ENCODE measurements at places on chromosomes 2 and 18. TPM values are rescaled to one million over a fixed set of nuclear protein-coding genes. Genes with fewer than 3 reads are reported as not detected.

Gene IRS1
- not detected for polyA plus RNA-seq

DNA sequence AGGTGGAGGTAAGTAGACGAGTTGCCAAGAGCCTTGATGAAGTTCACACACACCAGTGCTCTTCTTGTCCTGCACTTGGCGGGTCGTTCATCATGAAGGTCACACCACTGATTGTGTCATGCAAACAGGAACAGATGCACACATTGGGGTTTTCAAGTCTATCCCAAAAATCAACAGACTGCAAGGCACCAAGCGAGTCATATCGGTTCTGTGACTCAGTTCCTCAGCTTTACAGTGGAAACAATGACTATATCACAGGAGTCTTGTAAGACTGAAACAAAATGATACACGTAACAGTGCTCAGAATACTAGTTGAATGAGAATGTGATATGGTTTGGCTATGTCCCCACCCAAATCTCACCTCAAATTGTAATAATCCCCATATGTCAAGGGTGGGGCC is 526.9 kb upstream of the ID2 start:
- peaks cover 11% of the 10 kb centered on the region for H3K4me1 ChIP-seq
- H3K4me3 ChIP-seq, result no peak overlapping the region
- H3K27me3 ChIP-seq, result no peaks in the 10 kb centered on the region
- no peak for DNase-seq

Gene SEPTIN10
- 4.2 TPM for polyA plus RNA-seq

DNA sequence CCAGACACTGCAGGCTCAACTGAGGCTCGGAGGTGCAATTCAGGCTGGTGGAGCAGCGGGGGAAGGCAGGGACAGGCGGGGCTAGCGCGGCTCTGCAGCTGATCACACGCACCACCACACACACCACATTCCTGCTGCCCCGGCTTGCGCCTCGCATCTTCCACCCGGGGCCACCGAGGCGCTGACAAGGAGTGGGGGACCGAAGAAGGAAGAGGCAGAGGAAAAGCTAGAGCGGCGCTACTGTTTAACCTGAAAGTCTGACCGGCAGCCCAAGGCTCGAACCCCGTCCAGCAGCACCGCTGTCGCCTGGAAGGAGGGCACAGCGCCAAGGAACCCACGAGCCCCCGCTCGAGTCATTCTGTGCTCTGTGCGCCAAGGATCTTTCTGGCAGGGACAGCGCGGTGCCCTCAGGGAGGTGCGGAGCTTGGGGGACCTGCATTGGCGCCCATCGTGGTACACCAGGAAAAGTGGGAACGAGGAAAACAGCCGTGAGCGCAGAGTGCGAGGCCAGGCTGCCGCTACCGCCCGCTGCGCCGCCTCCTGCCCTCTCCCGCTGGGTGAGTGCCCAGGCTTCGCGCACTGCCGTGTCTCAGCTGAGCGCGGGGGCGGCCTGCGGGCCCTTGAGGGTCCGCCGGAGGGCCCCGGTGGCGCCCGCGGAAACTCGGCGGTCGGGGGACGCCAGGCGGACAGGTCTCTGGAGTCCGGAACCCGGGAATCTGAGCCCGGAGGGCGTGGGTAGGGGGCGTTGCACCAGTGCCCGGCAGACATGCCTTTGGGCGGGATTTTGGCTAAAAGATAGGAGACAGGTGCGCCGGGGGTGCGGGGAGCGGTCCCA is 860 bp upstream of the KCNJ3 start:
- H3K27me3 ChIP-seq, result peaks cover 46% of the 10 kb centered on the region
- H3K36me3 ChIP-seq, result no peaks in the 10 kb centered on the region
- no peak for DNase-seq
- no peak overlapping the region for H3K27ac ChIP-seq
- H3K4me3 ChIP-seq, result no peak overlapping the region
- no peaks in the 10 kb centered on the region for H3K4me1 ChIP-seq

DNA sequence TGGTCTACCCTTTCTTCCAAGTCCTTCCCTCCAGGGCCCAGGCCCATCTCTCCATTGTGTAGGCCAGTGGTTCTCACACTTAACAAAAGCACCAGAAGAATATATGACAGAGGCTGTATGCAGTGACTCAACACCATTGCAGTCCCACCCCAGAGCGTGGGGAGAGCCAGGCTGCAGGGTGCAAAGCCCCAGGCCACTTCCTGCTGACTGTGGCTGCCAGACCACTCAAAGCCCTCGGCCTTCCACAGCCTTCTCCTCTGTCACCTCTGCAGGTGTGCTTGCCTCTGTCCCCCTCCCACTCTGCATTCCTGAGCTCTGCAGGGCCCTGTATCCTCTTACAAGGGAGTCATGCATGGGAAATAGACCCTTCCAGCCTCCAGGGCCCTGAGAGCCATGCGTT is 40.4 kb upstream of the ARHGEF4 start:
- no peak overlapping the region for H3K4me3 ChIP-seq
- peaks cover 7% of the 10 kb centered on the region for H3K4me1 ChIP-seq
- no peak overlapping the region for H3K27ac ChIP-seq

Gene L3MBTL4
- polyA plus RNA-seq, result 0.55 TPM
